Stimulated activated CD4-positive, alpha-beta T cell treated with anti-CD3 and anti-CD28 coated beads, TNF-alpha, amount 100 ng/mL, for 48 hours (primary cell): ENCODE measurements at places on chromosomes 3 and 15.
A peak's percentile ranks its signal among the peaks of the same experiment; 100 is the strongest.

DNA sequence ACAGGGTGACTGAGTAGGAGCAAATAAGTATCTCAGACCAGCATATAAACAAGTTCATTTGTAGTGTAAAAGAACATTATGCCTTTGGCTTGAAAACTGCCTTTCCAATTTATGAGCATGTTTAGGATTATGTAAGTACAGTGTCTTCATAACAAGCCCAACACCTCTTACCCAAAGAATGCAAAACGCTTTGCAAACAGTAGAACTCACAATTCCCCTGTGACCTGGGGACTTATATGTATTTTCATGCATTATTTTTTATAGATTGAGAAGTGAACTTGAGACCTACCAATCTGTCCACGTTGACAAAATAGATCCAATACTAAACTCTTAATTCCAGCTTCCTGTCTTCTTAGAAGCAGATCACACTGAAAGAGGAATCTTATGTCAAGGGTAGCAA is 202.1 kb downstream of the TP63 start:
- DNase-seq = no peak

DNA sequence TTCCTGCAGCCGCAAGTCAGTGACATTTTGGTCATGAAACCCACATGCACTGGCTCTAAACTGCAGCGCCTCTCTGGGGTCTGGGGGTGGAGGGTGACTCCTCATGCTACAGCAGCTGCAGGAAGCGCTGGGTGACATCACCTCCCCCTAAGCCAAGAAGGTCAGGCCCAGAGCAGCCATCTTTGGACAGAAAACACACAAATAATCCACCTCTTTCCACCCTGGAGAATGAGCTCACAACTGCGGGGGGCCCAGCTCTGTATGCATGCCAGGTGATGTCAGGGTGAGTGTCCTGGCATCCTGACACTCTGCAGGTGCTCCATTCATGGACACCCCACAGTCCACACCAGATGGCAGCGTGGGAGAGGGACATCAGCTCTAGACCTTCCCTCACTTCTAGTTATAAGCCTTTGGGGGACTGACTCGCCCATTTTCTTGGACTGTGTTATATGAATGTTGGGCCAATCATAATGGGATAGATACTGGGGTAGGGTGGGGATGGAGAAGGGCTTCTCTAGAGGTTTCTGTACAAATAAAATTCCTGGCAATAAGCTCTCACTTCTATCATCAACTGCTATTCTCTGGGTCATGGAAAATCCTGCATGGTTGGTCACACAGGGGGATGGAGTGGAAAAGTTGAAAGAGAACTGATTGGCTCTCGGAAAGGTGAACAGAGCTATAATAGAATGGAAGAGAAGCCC is 70.7 kb upstream of the THBS1 start:
- no peak for DNase-seq

DNA sequence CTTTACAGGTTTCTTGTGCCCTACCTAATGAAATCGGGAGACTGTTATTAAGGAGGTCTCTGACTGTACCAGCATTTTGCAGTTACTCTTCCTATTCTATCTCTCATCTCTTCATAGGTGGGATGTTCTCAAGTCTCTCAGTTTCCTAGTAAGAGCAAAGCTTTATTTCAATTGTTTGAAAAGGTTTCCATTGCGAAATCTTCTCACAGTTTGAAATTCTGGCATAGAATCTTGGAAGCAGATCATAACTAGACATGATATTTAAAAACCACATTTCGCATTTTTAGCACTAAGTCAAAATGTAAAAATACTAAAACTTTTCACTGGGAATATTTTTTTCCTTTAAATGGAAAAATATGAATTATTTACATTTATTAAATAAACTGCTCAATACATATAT is 1311.4 kb downstream of the ROBO2 start:
- no peak for DNase-seq

DNA sequence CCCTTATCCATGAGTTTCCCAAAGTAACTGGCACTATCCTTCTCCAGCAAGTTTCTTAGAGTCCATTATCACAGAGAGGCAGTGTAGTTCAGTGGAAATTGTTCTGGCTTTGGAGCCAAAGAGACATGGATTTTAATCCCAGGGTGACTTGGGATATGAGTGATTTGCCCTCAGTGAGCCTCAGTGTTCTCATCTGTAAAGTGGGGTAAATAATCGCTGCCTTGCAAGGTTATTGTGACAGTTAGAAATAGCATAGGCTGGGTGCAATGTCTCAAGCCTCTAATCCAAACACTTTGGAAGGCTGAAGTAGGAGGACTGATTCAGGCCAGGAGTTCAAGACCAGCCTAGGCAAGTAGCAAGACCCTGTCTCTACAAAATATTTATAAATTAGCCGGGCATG is 30.0 kb downstream of the DAPK2 start:
- DNase-seq = no peak

- peak; percentile 51 for DNase-seq
These were observed 29.5 kb downstream of the CCDC12 start for GRCh38 chr3:46946856-46947545.

DNA sequence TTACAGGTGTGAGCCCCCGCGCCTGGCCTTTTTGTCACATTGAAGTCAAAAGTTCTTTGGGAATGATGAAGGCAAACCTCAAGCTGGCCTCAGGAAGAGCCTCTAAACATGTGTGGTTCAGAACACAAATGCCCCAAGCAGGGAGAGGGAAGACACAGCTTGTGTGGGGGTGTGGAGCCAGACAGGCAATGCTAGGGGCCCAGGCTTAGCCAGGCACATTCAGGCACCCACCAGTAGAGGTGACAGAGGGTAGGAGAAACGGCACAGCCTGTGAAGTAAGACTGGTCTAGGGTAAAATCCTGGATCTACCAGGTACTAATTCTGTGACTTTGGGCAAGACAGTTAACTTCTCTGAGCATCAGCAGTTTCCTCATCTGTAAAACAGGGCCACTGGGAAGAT is 3.5 kb downstream of the HDC start:
- DNase-seq = no peak

DNA sequence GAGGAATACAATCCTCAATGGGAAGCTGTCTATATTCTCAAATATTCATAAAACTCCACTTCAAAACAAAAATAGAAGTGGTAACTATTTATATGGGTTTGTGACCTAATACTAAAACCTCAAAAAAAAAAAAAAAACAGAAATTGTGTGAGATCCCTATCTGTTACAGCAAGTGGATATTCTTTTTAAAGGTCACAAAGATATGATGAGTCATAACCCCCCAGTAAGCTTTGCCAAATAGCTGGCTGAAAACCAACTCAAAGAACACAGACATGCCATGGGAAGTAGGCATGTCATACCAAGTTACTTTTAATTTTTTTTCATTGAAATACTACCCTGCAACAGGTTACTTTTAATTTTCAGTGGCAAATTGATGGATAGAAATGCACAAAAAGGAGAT is 62.5 kb downstream of the CBLB start:
- DNase-seq = no peak
